ENCODE measurements at places on chromosomes 16 and 17.

GRCh38 chr17:5042157-5043022 is 7.2 kb upstream of the SLC52A1 start:
- peak; percentile 30 for DNase-seq

- no peak for DNase-seq
These were observed 590 bp upstream of the CD79B start for GRCh38 chr17:63932721-63933120.

- DNase-seq = no peak
These were observed 28.0 kb upstream of the SOX9 start for GRCh38 chr17:72092710-72093322.

- no peak for DNase-seq
These were observed 12.2 kb downstream of the UNC119 start for GRCh38 chr17:28540231-28540630.

DNA sequence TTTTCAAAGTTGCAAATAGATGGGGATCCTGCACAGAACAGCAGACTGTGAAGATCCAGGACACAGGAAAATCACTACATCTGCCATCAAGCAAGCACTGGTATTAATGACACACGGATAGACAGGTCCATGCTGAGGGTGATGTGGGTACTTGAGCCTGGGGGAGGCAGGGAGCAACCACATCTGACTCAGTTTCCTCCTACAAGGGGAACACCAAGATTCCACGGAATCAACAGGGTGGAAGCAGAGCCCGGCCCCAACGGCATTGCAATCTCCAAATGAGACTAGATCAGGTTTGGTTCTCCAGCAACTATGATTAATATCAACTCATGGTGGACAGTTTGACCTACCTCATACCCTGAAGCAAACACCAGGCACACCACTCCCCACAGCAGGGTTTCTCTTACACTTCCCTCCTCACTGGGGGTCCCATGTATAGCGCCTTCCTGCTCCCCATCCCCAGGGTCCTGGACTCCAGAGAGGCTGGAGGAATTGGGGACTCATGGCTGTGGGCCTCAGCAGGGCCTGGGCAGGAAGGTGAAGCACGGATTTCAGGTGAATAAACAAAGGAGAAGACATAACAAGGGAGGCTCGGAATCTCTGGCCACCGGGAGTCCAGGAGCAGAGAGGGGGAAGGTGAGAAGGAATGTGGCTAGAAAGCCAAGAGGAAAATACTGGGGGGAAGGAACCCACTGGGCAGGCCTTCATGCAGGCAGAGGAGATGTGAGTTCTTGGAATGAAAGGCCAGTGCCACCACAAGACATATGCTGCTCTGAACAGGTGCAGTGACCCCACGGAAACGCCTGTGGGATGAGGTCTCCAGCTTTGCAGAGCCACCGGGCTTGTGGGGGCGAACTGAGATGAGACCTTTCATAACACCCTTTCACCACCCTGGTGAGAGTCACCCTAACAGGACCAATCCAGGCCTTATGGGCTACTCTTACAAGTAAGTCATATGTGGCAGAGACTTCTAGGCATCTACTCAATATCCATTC is 29.5 kb upstream of the PIK3R6 start:
- no peak for DNase-seq

DNA sequence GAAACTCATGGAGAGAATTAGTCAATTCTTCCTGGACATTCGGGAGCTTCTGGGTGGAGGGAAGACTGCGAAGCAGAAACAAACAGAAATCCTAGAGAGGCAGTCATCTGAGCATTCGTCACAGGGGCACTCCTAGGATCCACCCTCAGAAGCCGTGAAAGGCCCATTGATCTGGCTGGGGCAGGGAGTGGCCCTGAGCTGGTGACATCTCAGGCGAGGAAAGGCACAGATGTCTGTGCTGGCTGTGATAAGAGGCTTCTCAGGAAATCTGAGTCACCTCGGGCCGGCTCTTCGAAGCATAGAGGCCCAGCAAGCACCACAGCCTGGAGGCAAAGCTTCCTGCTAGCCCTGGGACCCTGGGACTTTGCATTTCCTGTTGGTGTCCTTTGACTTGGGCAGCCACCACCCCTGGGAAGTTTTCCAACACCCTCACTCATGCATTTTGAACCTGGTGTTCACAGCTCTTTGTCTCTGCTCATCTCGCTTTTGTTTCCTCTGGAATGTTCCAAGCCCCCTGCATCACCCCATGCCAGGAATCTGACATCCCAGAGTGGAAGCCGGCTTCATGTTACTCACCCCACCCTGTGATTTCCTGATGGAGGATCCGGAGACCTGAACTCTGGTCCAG is 23.3 kb upstream of the CDRT4 start:
- no peak for DNase-seq

- DNase-seq = no peak
These were observed at the start of gene HYDIN for GRCh38 chr16:71230122-71230845. HYDIN (minus strand) TSS chr16:71230722; CDS start chr16:71186895, 43,827 bp downstream.

- no peak for DNase-seq
These were observed 224.8 kb downstream of the RBFOX3 start for GRCh38 chr17:79385962-79386563.

DNA sequence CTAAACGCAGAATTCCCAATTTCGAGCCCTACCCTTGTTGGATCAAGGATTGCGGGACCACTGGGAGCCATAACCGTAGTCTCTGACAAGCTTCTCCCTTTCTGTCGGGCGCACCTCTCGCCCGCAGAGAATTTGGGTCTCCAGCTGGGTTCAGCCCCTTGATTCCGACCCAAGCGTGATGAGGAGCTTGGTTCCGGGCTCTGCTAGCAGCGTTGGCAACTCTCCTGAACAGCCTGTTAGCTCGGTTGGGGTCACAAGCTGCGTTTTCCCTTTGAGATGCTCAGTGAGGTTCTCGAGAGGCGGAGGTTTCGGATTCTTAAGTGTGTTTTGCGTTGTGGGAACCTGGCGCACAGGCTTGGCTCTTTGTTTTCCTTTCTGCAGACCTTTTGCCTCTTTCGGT is 655 bp downstream of the ATXN1L start:
- DNase-seq = peak; percentile 11

GRCh38 chr17:44074231-44074910 is 3.8 kb downstream of the G6PC3 start:
- DNase-seq = no peak

DNA sequence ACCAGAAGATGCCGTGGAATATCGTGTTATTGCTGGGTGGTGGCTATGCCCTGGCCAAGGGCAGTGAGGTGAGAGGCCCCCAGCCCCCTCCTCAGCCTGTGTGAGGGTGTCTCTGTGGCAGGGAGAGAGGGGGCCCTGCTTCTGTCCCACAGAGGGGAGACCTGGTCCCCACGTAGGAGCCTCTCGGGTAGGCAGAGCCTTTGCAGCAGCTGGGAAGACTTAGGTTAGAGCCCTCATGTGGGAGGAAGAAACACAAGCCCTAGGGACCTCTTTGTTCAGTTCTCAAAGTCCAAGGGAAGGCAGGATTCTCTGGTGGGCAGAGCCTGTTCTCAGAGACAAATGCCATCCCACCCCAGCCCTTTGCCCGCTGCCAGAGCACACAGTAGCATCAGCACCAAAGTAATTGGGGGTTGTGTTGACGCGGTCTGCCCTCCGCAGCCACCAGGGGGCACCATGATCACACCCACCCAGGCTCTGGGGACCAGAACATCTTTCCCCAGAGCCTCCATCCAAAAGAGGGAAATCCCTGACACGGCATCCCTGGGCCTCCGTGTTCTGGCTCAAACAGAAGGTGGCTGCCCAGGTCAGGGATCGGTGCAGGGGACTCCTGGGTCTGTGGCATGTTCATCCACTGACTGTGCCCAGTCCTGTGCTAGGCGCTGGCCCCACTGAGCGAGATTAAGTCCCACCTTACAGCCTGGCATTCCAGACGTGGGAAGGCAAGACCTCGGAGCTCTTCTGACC is 11.5 kb upstream of the FOXN1 start:
- peak; percentile 81 for DNase-seq

DNA sequence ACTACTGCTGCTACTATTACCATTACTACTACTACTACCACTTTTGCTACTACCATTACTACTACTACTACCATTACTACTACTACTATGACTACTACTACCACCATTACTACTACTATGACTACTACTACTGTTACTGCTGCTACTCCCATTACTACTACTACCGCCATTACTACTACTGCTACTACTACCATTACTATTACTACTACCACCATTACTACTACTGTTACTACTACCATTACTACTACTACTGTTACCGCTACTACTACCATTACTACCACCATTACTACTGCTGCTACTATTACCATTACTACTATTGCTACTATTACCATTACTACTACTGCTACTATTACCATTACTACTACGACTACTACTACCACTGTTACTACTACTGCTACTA is 209.1 kb downstream of the IRF8 start:
- no peak for DNase-seq

DNA sequence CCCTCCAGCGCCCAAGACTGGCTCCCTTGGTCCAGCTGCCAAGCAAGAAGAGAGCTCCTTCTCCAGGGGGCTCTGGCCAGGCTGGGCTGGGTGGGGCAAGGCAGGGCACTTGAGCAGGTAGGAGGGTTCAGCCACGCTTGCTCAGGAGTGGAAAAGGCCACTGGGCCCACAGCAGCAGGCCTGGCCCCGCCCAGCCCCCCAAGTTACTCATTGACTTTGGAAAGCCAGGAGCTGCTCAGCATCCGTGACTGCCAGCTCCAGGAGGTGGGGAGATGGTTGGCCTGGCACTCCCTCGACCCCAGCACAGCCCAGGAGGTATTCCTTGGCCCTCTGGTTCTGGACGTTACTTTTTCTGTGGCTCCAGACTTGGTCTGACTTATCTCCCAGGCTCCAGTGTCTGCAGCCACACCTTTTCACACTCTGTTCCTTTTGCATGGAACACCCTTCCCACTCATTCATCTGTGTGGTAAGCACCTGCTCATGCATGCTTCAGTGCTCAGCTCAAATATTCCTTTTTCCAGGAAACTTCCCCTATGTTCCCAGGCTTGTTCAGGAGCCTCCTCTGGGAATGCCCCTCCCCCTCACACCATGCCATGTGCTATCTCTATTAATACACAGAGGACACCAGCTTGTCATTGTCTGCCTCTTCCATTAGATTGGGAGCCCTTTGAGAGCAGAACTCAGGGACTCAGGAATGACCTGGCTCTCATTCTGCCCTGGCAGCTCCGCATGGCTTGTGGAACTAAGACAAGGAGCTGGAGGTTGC is at the start of gene CDH16:
Gene CDH16, minus strand, starts transcription at position 83 of the 766 bp plus-strand sequence. CDS start 820 bp downstream, outside the sequence.
- DNase-seq = no peak

DNA sequence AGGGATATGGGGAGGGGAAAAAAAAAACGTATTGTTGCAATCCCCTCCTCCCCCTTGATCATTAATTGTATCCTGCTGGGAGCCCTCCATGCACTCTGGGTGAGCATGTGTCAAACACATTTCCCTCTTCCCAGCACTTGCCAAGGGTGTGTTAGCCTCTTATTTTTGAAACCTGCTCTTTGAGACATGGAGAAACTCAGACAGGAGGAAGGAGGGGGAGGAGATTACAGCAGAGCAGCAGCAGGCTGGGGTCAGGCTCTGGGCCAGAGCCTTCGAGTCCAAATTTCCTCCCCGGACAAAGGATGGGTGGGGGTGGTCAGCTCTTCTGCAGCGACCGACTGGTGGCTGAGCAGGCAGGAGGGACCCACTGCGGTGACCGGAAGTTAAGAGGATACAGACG is 64.7 kb downstream of the SOX9 start:
- DNase-seq = no peak

- no peak for DNase-seq
These were observed 7.8 kb downstream of the B9D1 start for GRCh38 chr17:19354748-19355147.

- DNase-seq = no peak
These were observed 2.5 kb upstream of the PER1 start for GRCh38 chr17:8154608-8155155.

DNA sequence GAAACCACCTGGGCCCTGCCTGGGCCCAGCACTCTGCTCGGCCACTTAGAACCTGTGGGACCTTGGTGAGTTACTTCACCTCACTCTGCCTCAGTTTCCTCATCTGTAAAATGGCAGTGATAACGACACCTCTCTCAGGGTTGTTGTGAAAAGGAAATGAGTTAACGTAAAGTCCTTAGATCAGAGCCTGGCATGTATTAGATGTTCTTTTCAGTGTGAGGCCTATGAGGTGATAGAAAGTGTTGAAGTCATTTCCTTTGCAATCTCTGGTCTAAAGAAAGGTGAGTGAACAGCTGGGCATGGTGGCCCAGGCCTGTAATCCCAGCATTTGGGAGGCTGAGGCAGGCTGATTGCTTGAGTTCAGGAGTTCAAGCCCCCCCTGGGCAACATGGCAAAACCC is 51.7 kb upstream of the LGALS9 start:
- no peak for DNase-seq

DNA sequence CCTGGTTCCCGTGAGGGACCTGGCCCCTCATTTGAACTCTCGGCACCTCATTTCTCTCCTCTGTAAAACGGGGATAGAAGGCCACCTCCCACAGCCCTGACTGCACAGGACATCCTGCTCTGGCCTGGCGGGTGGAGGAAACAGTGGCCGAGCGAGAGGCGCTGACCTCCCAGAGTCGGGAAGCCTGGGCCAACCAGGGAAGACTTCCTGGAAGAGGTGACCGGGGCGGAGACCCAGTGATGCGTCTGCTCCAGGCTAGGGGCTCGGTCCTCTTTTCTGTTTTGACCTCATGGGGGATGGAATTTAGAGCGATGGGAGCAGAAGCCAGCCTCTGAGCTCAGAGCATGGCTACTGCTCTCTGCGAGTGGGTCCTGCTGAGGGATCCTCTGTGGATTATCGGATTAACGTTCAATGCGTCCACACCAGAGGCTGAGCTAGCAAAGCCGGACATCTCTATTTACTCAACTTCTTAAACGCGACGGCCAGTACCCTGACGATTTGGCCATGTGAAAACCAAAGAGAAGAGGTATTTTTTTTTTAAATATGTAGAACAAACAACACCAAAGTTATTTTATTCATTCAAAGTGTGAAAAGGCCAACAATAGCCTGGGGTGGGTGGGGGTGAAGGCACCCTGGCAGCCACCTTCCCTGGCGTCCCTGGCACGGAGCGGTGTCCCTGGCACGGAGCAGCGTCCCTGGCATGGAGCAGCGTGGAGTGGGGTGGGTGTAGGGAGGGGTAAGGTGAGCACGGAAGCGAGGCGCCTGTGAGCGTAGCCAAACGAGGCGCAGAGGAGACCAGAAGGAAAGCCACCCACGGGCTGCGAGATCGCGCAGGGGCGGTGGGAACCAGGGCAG is 9.2 kb upstream of the MSLN start:
- no peak for DNase-seq

GRCh38 chr16:6114691-6115090 is 1017.1 kb upstream of the EEF2KMT start:
- no peak for DNase-seq

DNA sequence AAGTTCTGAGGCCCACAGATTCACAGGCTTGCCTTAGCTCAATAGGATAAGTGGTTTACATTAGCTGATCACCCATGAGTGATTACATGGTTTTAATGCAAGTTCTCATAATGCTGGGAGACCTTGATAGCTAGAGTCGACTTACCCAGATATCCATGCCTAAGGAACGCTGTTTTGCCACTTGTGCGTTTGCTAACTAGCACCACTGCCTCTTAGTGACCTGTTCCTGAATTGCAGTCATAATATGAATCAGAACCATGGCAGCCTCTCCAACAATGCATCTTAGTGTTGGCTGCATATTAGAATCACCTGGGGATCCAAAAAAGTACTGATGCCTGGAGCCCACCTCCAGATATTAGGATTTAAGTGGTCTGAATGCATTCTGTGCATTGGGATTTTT is 251.1 kb upstream of the CDH5 start:
- DNase-seq = no peak

- no peak for DNase-seq
These were observed 638.2 kb upstream of the SOX9 start for GRCh38 chr17:71482625-71483024.

GRCh38 chr16:47310792-47311211 is 150.1 kb downstream of the ITFG1 start:
- DNase-seq = no peak

Data from activated CD4-positive, alpha-beta T cell treated with anti-CD3 and anti-CD28 coated beads, Interleukin-2, amount 50 U/mL, for 1 hour (primary cell).